ENCODE measurements at places on chromosomes 7 and 10.

- no peak for DNase-seq
These were observed 64.7 kb downstream of the NRF1 start for GRCh38 chr7:129676017-129676897.

DNA sequence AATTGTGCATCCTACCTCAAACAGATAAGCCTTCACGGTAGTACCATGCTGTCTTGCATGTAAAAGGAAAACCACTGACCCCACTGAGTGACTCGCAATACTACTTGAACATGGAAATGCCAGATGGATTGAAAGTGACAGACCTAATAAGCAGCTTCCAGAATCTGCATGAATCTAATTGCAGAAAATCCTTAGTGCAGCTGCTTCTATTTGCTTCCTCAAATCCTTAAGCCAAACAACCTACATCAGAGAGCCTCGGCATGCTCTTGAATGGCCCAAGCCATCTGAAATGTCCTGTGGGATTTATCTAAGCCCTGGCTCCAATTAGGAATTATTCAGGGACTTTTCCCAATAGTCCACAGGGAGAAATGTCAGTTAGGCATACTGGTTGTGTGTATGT is 509.5 kb upstream of the CELF2 start:
- DNase-seq, result no peak

GRCh38 chr7:32163141-32163806 is 93.1 kb upstream of the PDE1C start:
- peak; percentile 93 for DNase-seq

DNA sequence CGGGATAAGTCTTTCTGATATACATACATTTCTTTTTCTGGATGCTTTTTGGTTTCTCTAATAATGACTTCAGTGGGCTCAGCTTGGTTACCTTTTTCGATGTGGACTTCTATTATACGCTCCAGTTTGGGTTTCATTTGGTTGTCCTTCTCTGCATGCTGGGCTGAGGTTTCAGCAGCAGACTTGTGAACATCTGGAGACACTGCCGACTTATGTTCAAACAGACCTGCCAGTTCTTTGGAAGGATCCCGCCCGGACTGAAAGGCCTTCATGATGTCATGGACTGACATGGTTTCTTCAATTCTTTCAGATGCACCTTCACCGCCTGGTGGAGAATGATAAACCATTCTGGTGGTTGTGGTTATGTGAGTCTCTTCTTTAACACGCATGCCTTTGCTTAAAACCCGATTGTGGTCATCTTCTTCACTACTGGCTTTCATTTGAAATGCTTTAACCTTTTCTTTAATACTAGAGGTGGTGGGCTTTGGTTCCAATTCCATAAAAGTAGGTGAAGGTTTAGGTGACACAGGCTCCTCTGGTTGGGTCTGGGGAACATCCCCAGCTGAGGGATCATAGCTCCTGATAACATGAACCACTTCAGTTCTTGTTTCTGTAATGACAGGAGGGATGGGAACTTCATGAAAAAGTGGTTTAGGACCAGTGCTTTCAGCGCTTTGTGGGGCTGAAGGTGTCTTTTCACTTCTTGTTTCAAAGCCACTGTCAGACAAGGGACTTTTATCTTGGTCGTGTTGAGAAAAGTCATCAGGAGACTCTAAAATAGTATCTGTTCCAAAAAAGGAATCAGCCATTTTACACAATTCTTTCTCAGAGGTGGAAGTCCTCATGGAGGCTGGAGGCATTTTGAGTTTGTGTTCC is 167.7 kb upstream of the CCDC6 start:
- no peak for DNase-seq

GRCh38 chr7:84207025-84207424 is 12.4 kb upstream of the SEMA3A start:
- no peak for DNase-seq

DNA sequence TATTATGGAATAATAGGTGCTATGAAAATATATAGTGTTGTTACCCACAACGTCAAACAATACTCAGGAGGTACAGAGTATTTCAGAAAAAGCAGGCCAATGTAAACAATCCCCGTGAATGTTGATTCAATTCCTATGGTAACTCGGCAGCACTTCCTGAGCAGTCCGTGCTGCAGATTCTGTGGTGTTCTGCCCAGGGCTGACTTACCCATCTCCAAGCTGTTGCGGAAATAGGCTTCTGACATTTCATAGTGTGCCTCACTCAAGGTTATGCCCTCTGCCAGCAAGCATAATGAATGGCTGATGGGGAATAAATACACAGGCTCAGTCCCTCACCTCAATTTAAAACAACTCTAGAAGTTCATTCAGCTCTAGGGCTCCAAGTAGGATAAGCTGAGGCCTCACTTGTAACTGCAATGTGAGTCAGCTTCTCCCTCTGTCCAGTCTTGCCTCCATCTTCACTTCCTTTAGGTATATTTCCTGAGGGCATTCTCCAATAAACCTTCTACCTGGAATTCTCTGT is 177.6 kb downstream of the GNAI1 start:
- peak; percentile 83 for DNase-seq

DNA sequence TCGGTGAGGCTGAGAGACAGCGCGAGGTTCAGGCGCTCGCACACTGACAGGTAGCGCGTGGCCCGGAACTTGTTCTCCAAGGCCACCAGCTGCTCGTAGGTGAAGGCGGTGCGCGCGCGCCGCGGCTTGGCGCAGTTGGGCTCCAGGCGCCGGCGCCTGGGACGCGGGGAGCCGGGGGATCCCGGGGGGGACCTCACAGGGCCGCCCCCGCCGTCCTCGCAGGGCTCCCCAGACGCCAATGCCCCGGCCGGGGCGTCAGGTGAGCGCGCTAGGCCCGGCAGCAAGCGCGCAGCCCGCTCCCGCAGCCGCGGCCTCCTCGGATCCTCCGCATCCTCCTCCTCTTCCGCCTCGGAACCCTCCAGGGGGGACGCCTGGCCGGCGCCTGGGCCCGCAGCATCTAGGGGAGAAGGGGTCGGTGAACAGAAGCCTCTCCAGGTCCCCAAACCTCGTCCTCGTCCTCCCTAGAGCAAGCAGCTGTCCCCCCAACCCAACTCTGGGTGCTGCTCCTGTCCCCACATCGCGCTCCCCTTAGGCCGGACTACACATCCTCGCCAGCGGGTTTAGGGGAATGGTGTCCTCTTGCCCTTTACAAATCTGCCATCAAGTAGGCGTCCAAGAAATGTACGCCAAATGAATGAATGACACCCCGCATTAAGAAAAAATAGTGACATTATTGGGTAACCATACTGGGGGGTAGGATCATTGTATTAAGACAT is 1.9 kb downstream of the NKX1-2 start:
- DNase-seq, result no peak

GRCh38 chr10:91636892-91637291 is 4.0 kb upstream of the PPP1R3C start:
- no peak for DNase-seq

DNA sequence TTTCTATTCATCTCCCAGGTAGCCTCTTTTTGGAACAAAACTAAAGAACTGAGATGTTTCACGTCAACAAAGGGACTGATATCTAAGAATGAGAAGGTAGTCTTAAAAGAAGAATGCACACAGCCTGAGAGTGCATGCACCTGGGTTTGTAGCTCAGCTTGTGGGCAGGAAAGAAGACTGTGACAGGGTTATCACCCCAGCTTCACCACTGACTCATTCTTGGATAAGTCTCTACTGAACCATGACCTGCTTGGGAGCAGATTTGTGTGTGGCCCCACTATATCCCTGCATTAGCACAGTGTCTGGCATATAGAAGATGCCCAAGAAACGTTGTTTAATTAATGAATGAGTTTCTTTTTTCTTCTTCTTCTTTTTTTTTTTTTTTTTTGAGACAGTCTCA is 187.5 kb downstream of the GPAM start:
- DNase-seq, result no peak

- no peak for DNase-seq
These were observed 9.7 kb downstream of the CUZD1 start for GRCh38 chr10:122835908-122836307.

DNA sequence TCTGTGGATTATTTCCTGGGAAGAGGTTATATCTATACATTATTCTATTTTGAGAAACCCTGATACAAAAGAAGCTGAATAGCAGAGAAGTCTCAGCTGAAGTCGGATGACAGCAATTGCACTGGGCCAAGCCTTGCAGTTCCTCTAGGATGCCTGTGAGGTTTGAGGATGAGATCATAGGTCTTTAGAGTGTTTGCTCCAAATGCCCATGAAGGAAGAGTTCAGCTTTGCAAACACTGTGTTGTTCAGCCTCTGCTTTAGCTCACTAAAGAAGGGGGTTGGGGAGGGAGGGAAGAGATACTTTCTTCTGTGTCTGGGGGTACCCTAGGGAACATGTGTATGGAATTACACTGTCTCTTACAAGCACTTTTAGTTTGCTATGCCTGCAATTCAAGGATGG is 282.5 kb upstream of the NRP1 start:
- DNase-seq, result peak; percentile 47

DNA sequence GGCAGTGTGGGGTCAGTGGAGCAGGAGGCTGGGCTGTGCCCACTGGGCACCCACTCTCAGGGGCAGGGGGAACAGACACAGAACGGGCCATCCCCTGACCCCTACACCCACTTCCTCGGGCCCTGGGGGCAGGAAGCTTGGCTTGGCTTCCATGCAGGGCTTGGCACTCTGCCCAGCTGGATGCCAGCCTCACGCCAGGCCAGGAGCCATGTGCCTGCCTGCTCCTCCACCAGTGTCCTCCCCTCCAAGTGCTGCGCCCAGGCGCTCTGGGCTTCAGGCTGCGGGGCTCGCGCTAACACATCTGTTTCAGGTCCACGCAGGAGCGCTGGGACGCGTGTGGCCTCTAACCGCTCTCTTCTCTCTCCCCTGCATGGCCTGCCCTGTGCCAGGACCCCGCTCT is 12.7 kb downstream of the LDB3 start:
- no peak for DNase-seq

DNA sequence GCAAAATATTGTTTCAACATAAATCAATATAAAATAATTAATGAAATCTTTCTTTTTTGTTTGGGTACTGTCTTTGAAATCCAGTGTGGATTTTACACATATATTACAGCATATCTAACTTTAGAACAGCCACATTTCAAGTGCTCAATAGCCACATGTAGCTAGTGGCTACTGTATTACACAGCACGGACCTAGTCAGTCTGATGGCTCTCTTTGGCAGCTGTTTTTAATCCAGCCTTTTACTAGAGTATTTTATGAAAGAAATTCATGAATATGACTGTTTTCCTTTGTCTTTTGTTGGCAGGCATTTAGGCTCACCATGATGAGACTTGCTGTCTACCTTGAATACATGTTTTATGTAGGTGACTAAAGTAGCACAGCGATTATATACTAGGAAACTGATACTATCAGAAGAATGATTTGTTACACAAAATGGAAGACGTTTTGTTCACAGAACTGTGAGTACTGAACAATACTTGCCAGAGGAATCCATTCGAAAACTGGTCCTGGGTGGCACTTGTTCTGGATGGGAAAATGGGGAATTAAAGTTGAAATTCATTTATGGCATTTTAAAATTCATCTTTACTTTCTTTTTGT is 386.7 kb downstream of the PHTF2 start:
- no peak for DNase-seq

GRCh38 chr7:3301449-3301731 is 338 bp downstream of the SDK1 start:
- DNase-seq, result peak; percentile 37

DNA sequence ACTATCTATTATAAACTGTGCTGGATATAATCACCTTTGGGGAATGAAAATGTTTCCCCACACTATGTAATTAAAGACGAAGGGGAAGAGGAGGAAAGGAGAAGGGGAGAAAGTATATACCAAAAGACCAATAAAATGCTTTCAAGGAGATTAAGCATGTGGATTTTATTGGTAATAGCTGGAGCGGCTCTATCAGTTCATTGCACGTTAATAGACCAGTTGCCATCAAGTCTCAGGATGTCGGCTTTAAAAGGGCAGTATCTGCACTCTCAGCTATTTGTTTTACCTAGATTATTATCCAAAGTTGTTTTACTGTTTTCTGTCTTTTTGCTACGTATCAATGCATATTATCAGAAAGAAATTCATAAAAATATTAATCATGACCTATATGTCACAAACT is 9.0 kb downstream of the ETV1 start:
- DNase-seq, result no peak

DNA sequence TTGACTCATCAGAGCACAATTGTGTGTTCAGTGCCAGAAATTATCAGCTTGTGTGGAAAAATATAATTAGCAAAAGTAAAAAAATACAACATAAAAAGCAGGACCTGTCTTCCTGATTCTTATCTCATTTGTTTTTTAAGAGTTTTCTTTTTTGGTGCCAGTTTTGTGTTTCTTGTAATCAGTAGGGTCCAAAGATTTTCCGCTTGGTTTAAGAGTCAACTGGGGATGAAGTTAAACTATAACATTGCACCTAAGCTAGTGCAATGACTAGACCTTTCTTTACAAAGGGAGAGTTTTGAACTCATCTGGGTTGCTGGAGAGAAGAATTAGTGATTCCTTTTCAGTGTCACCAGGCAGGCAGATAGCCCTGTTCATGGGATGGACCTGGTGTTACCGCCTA is 113.4 kb downstream of the PLPP4 start:
- no peak for DNase-seq

- no peak for DNase-seq
These were observed 222.9 kb downstream of the PTEN start for GRCh38 chr10:88086187-88086960.

DNA sequence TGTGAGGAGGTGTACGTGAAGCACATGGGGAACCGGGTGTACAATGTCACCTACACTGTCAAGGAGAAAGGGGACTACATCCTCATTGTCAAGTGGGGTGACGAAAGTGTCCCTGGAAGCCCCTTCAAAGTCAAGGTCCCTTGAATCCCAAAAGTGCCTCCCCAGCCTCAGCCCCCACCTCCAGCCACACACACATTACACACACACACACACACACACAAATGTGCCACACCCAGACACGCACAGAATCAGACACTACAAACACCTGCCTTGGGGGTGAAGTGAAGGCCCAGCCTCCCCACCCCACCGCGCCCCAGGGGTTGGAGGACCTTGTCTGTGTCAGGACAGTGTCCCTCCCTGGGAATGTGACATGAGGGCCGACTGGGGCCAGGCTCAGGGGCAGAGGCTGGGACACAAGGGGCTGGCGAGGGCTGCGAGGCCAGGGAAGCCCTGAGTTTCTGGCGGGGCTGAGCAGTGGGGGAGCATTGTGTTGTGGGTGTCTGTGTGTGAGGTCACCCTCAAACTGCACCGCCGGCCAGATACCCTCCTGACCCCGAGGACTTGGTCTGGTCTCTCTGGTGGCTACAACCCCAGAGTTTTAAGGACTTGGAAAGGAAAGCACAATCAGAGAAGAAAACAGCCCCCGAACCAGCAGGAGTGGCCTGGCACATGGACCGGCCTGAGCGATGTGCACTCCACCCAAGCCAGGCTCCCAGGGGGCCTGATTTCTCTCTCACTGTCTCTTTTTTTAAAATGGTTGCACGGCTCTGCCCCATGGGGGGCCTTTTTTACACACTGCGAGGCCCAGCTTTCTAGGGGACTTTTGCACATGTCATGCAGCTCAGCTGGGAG is 4.0 kb upstream of the ATP6V1F start:
- no peak for DNase-seq
